ENCODE measurements at places on chromosomes 4 and X.

DNA sequence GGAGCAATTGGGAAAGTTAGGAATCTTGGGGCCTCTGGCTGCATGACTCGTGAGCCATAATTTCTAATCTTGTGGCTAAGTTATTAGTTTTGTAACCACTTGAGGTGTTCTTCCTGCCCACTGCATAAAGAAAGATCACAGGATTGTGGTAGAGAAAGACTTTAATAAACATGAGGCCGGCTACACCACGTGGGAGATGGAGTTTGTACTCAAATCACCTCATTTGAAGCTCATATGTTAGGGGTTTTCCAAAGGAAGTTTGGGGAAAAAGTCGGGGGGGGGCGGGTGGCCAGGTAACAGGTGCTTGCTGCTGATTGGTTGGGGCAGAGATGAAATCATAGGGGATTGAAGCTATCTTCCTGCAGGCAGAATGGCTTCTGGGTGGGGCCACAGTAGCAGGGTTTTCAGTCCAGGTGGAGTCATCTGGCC, 287.8 kb downstream of the ZNF674 start:
- no peak for DNase-seq

GRCh38 chr4:82601242-82602015, 39.6 kb upstream of the TMEM150C start:
- no peak for DNase-seq

DNA sequence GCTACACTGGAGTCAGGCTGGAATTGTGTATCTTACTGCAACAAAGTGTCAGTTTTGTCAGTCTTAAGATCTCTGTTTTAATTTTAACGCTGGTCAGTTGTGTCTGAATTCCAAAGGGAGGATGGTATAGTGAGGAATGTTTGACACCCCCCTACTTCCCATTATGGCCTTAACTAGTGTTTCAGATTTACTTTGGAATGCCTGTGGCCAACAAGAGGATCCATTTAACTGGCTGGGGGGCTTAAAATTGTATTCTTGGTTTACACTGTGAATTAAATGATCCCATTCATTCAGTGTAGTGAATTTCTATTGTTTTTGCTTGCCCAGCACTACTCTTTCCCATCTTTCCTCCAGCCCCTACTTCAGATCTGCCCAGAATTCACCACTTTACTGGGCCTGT, 75.8 kb upstream of the IQCM start:
- no peak for DNase-seq

GRCh38 chr4:5237086-5237660, 185.9 kb downstream of the STK32B start:
- no peak for DNase-seq

GRCh38 chrX:109626637-109627036, 1.7 kb upstream of the KCNE5 start:
- no peak for DNase-seq

Data from stimulated activated CD4-positive, alpha-beta T cell treated with anti-CD3 and anti-CD28 coated beads, Interleukin-1b, Interleukin-23, amount 100 ng/mL, for 48 hours (primary cell).